ENCODE measurements at places on chromosomes 16 and 17.

GRCh38 chr16:1486551-1487390 is 2.0 kb downstream of the PTX4 start:
- DNase-seq = no peak

GRCh38 chr17:45197555-45198334 is 23.9 kb upstream of the FMNL1 start:
- peak; percentile 39 for DNase-seq

GRCh38 chr17:31792007-31792585 is 66.9 kb downstream of the COPRS start:
- DNase-seq = no peak

GRCh38 chr17:77606865-77607210 is 351.7 kb upstream of the TNRC6C start:
- DNase-seq = no peak

GRCh38 chr17:62750631-62751051 is 57.5 kb downstream of the MARCHF10 start:
- DNase-seq = no peak

GRCh38 chr17:67381929-67382257 is 4.8 kb downstream of the PITPNC1 start:
- no peak for DNase-seq

- DNase-seq = no peak
Observed at GRCh38 chr17:70332356-70333210, 163.3 kb downstream of the KCNJ2 start.

DNA sequence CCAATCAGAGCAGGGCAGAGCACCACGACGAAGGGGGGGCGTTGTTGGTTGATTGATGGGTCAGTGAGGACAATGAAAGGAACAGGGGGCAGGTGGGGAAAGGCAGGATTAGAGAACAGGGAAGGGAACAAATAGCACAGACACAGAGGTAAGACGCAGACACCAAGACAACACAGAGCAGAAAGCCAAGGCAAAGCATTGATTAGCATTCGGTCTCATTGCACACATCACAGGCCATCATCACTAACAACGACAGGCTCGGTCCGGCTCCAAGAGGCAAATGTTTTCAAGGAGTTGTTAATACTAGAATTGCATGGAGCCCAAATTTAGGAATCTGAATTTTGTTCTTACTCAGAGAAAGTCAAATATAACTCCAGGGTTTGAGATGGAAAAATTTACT is 34.6 kb upstream of the TRAP1 start:
- no peak for DNase-seq

- no peak for DNase-seq
Observed at GRCh38 chr16:72974142-72974769, 73.7 kb downstream of the ZFHX3 start.

DNA sequence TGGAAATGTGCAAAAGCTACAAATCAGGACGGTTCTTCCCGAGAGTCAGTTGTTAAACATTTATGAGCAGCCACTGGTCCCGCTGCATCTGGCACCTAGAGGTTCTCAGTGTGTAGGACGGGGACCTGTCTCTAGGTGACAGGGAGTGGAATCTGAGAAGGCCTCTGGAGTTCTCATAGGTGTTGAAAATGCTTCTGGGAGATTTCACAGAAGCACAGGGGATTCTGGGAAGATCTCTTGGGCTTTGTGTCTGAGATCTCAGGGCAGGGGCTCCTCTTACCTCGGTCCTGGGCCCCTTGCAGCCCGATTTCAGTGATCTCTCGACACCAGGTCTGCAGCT is 8.9 kb downstream of the ALOX15 start:
- DNase-seq = no peak

DNA sequence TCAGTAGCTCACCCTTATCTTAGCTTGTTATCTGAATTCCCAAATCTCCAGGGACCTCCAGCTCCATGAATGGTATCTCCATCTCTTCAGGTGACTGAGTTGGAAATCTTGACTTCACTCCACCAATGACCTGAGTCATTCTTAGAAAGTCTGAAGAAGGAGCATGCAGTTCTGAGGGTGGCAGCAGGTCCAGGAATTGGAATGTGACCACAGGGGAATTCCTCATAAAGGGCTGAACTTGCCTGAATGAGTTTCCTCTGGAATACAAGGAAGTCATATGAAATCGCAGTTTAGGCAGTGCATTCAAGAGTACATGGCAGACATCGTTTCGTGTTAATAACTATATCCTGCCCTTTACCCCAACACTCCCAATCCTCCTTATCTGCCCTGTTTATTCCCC is 12.5 kb upstream of the PYY start:
- no peak for DNase-seq

GRCh38 chr17:8963647-8964258 is 1.8 kb downstream of the PIK3R5 start:
- no peak for DNase-seq

- no peak for DNase-seq
Observed at GRCh38 chr16:73017321-73017720, 30.6 kb downstream of the ZFHX3 start.

- DNase-seq = no peak
Observed at GRCh38 chr17:77926981-77927380, 31.5 kb upstream of the TNRC6C start.

- DNase-seq = no peak
Observed at GRCh38 chr17:27860971-27861664, 32.0 kb downstream of the LYRM9 start.

GRCh38 chr16:9061358-9061813 is 30.1 kb upstream of the HAPSTR1 start:
- no peak for DNase-seq

DNA sequence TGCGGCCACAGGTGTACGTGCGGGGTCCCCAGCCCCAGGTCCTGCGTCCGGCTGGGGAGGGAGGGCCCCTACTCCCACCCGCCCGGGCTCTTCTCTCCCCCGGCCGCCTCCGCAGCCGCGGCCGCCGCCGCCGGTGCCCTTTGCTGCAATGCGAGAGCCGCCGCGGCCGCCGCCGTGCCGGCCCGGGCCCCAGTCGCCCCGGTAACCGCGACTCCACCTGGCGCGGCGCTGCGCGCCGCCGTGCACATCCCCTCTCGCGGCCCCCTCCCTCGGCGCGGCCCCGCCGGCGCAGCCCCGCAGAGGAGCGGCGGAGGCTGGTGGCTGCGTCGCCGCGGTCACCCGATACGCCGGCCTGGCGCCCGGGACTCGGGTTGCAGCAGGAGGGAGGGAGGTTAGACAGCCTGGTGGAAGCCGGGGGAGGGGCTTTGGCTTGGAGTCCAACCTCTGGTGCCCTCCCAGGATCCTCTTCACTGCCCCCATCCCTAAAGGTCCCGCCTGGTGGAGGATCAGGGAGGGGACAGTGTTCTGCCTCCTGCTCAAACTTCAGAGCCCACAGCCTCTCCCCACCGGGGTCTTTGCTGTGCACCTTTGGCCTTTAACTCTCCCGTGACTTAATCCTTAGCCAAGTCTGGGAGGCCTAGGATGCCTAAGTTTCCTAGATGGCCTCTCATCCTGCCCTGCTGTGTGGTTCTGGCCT is 32.9 kb downstream of the SRCIN1 start:
- DNase-seq = no peak

DNA sequence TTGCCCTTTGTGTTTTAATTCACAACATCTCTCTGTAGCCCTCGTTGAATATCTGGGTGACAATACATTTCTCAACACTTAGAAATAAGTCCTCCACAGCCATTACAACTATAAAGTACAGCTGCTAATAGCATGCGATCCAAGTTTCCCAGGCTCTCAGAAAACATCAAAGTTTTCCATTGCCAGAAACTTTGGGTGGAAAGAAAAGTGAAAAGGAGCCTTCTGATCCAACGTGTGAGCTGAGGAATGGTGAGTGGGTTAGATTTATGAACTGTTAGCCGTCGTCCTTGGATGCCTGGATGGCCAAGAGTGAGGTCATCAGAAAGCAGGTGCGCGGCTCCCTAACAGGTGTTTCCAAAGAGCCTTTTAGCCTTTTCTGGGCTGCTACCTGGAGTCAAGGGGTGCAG is 258.0 kb downstream of the PMP22 start:
- no peak for DNase-seq

- no peak for DNase-seq
Observed at GRCh38 chr16:81848306-81848853, 69.3 kb downstream of the PLCG2 start.

DNA sequence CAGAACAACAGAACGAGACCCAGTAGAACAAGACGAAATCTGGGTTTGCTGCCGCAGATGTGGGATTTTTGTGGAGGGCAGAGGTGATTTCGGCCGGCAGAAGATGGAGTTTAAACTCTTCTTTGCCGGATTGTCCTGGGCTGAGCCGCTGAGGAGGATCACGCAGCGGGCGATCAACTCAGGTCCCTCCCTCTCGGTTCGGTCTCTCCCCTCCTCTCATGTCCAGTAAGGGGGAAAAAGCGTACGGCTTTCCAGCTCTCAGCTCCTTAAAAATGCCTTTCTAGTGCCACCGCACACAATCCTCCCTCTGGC is 2.5 kb downstream of the PHF12 start:
- DNase-seq = no peak

DNA sequence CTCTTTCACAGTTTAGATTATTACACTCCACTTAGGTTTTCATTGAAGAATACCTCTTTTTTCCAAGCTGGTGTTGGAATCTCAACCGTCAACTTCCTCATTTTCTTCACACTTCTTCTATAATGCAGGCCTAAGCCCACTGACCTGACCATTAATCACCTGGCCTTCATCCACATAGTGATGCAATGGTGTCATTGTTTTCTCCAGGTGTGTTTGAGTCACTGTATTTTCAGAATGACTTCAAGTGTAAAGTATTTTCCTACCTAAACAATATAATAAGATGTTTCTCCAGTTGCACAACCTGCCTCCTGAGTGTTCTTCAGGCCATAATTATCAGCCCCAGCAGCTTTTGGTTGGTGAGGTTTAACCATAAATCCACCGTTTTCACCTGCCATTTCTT is 1675.1 kb downstream of the TP53TG3F start:
- DNase-seq = no peak

DNA sequence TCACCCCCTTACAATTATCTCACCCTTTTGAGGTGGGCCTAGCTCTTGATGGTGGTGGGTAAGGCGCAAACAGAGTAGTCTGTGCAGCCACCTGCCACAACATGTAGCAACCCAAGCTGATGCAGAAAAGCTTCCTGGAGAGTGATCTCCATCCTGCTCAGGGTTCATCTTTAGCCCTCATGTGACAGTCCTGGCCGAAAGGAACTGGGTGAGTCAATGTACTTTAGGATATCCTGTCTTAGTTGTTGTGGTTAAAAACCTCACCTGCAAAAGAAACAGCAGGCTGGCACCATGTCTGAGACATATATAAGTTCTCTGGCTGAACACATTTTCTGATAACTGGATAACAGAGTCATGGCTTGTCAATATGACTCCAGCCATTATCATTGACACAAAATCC is 183.5 kb upstream of the CPHXL start:
- no peak for DNase-seq

- DNase-seq = no peak
Observed at GRCh38 chr17:28693869-28694268, 17.8 kb downstream of the PROCA1 start.

DNA sequence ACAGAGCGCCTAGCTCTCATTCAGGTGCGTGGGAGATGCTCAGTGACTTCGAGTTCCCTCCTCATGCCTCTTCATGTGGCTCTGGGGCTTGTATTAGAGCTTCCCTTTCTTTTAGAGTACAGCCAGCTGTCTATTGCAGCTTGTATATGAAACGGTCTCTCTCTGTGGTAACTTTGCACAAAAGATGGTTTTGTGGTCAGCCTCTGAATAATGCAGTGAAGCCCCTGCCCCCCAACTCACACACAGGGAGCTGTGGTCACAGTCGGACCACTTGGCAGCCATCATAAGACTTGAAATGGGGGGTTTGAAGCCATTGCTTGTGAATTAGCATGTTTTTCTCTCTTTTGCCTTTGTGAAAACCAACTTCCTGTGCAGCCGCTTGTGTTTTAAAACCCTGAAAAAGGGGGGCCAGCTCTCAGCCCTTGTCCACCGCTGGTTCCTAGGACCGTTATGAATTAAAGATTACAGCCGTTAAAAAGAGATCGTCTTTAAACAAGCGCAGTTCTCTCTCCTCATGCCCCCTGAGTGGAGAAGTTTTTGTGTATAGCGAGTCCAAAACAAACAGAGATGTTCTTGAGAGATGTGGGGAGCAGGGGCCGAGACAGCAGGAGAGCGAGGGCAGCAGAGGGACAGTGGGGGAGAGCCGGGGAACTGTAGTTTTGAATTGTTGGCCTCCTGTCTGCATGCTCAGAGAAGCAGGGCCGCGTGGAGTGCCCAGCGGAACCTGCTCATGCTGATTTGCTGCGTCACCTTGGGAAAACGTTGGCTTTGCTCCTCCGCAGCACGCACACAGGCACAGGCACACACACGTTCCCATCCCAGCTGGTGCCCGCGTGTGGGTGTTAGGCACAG is 199.0 kb downstream of the MSI2 start:
- DNase-seq = no peak

GRCh38 chr17:41190328-41190727 is 641 bp downstream of the KRTAP9-1 start:
- DNase-seq = no peak

DNA sequence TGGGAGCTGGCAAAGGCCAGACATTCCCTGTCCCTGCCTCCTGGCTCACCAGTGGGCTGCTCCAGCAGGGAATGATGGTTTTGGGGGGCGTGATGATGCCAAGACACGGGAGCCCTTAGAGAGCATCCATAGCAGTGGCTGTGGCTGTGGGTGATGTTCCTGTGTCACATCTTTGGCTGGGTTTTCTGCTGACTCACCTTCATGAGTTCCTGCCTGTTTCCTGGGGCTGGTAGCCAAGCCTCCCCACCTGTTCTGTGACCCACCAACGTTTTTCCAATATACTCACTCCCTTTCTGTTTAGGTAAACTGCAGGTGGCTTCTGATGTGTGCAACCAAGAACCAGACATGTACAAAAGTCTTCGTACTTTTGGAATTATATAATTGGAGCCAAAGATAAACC is 16.5 kb upstream of the NF1 start:
- DNase-seq = no peak

GRCh38 chr17:63950940-63951907 is 19.1 kb upstream of the CD79B start:
- DNase-seq = no peak

DNA sequence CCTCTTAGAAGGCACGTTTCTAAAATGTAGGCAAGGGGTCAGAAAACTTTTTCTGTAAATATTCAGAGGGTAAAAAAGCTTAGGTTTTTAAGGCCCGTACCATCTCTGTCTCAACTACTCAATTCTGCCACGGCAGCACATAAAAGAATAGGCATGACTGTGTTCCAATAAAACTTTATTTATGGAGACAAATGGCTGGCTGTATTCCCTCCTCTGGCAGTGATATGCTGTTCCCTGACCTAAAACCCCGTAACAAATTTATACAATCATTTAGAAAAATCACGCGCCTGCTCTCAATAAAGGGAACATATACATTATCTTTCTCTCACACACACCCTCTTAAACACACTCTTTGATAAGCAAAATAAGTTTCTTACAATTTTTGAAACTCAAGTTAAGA is 138.7 kb downstream of the ZFHX3 start:
- no peak for DNase-seq

GRCh38 chr16:57084996-57085395 is 7.4 kb upstream of the CPNE2 start:
- no peak for DNase-seq

- no peak for DNase-seq
Observed at GRCh38 chr17:57746221-57746620, 1.1 kb upstream of the CCDC182 start.

GRCh38 chr16:6728381-6728780 is 604.3 kb upstream of the RBFOX1 start:
- no peak for DNase-seq

GRCh38 chr16:17563323-17564091 is 92.7 kb upstream of the XYLT1 start:
- DNase-seq = no peak

GRCh38 chr16:88195269-88195705 is 187.5 kb upstream of the ZNF469 start:
- DNase-seq = no peak
